ENCODE measurements at places on chromosomes 2 and 18.

DNA sequence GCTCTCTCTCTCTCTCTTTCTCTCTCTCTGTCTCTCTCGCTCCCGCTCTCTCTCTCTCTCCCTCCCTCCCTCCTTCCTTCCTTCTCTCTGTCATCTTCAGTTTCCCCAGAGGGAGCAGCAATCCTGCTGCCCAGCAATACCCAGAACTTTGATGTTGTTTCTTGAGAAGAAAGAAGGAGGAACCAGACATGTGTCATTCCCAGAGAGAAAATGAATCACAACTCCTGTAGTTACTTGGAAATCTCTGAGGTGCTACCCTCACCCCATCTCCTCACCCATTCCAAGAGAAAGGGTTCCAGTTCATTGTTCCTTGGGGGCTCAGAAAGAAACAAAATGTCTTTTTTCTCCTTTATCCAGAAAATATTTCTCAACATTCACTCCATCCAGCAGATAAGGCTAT, 449.1 kb downstream of the TNS1 start:
- no peak for DNase-seq

DNA sequence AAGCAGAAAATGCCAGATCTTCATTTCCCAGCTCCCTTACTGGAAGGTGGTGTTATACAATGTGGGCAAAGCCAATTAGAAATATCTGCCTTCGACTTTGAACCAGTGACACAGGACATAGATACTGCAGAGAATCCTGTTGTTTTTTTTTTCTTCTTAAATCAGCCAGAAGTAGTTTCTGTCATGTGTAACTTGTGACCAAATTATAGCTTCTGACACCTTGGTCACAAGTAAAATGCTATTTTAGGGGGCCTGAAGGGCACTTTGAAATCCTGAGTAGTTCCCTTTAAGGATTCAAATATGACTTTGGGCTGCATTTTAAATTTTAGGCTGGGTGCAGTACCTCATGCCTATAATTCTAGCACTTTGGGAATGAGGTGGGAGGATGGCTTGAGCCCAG, 89.0 kb upstream of the TLK1 start:
- no peak for DNase-seq

GRCh38 chr2:55846426-55846825, 77.2 kb downstream of the EFEMP1 start:
- no peak for DNase-seq

GRCh38 chr2:238427435-238428162, 872 bp downstream of the ASB1 start:
- DNase-seq = no peak

DNA sequence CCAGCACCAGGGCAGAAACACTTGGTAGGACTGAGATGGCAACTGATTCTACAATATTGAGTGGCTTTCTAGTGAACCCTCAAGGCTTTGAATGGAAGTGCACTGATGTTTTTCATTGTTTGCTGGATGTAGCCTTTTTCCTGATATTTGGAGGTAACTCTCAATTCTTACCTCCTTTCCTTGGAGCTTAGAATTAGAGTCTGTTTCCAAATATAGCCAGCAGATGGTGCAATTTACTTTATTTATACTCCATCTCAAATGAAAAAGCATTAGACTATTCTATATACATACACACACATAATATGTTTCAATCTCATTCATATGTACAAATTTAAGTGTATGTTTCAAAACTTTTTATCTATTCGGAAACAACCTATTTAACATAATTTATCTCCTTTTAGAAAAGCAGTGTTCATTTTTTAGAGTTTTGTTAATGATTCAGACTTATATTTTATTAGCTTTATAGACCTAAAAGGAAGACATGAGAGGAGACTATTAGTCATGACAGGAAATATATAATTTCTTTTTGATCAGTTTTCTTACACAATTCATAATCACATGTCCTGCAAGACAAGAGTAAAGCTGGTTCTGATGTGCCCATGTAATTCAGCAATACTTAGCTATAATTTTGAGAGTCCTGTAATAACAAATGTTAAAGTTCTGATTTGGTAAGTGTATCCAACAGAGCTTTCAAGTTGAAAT, 124.8 kb downstream of the NUP35 start:
- no peak for DNase-seq

DNA sequence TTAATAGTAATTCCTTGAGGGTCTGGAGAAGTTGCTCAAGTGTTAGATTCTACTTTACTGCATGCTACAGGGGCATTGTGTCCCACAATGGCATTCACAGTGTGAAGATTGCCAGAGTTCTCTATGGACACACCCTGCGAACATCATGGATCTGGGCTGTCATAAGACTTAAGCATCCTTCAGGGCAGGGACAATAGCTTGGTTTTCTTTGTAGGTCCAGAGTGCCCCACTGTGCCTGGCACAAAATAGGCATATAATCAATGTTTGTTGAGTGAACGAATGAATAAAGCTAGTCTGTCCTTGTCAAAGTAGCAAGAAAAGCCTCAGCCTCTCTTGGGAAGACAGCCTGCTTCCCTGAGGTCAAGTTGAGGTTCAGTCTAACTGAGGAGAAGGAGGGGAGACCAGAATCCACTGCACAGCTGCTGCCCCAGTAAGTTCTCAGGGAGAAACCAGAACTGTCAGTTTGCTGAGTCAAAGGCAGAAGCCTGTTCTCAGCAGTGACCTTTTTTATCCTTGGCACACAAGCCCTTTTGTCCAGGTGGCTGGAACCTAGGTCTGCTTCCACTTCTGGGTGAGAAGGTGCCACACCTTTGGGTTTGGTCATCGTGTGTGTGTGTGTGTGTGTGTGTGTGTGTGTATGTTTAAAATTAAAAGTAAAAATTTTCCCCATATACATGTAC, 15.0 kb downstream of the INPP4A start:
- DNase-seq = no peak

DNA sequence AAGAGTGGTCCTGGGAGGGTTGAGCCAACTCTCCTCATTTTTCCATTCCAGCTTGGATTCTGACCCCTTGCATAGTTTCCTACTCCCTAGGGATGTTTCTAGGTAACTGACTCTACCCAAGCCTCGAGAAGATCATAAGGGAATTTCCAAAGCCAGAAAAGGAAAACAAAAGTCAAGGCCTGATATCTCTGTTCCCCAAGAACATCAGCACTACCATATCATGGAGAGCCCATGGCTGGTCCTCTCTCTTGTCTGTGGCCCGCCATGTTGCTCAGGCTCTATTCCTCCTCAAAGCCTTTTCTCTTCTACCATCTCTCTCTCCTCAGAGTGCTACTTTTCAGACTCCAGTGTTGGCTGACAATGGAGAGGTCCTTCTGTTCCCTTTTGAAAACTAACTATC, 99.6 kb upstream of the KLF7 start:
- DNase-seq = no peak

- no peak for DNase-seq
Observed at GRCh38 chr2:189454009-189454408, 12.7 kb downstream of the WDR75 start.

DNA sequence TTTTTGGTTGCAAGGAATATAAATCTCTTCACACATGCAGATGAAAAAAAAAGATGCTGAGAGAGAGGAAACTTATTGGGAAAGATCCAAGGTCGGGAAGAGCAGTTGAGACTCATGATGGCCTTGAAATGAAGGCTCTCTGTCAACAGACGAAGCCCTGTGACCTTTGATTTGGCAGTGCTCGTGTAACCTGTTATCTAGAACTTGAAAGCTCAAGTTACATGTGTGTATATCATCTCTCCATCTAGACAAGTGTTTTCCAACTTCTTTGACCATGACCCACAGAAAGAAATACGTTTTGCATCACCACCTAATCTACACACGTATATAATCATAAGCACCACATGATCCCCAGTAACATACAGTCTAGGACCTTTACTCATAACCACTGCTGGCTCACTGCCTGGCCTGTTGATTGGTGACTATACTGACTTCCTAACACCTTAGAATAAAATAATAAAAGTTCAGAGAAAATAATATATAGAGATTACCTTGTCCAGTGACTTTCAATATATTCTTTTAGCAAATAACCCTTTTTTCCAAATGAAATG, 319.0 kb upstream of the PKDCC start:
- no peak for DNase-seq

DNA sequence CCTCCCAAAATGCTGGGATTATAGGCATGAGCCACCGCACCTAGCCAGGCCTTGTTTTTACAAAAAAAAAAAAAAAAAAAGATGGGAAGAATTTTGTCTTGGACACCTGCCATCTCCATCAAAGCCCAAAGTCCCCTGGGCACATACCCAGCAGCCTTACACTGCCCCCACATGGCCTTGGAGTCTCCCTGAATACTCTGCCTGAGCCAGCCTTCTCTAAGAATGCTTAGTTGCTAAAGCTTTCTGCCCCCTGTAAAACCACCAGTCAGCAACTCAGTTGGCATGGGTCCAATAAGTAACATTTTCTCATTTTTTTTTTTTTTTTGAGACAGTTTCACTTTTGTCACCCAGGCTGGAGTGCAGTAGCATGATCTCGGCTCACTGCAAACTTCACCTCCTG, 40.6 kb downstream of the SPC25 start:
- no peak for DNase-seq

DNA sequence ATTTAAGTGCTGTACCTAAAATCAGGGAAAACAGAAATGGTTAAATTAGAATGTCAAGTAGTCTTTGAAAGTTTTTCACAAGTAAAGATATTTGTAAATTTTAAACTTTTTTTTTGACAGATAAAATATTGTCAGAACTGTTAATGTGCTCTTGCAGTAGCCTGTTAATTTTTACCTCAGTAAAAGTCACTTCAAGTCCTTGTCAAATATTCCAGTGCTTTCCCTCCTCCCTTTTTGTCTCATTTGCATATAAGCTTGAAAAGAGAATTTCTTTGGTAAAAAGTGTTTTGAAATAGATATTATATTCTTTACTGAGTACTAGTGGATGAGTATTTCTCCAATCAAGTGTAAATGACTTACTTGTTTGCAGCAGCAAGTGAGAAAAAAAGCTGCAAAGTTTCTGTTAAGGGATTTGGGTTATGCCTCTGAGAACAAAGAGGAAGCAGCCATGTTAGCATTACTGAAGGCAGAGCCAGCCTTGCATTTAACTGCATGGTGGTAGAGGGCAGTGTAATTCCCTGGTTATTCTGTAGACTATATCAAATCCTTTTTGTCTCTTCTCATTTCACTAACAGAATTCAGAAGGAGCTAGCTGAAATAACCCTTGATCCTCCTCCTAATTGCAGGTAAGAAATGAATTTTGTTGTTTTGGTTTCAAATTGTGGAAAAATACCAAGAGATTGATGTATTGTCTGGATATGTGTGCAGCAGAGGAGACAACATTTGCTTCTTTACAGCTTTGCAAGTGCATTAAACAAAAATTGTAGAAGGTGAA, 3.2 kb downstream of the UBE2E3 start:
- no peak for DNase-seq

GRCh38 chr2:54879032-54879431, 155.6 kb downstream of the EML6 start:
- no peak for DNase-seq

- DNase-seq = no peak
Observed at GRCh38 chr2:67393237-67393636, 3.9 kb upstream of the ETAA1 start.

- DNase-seq = no peak
Observed at GRCh38 chr18:574149-574860, 5.9 kb upstream of the CETN1 start.

DNA sequence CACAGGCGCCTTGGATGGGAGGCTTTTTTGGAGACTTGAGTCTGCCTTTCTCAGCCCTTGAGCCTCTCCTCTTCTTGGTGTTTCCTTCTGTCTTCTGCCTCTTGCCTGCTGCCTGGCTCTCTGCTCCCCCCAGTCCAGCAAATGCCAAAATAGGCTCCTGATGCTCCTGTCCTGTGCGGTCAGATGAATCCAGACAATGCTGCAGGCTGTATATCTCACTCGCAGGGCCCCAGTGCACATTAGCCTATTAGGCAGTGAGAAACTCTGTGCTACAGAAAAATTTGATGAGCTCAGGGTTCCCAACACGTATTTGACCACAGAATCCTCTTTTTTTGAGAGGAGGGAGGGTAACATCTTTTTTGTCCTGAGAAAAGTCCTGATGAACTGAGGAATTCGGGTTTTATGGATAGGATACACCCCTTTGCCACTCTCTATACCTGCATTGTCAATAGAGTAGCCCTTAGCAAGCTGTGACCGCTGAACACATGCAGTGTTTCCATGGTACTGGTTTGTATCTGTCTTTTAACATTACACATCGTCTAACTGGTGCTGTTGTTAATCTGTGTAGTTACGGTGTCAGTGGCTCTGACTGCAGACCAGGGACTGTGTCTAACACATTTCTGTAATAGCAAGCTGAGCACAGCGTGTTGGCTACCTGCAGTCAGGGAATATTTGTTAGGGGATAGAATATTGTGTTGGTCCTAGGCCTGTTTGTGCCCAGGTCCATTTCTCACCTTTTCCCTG, 50.8 kb downstream of the FAM228A start:
- no peak for DNase-seq

DNA sequence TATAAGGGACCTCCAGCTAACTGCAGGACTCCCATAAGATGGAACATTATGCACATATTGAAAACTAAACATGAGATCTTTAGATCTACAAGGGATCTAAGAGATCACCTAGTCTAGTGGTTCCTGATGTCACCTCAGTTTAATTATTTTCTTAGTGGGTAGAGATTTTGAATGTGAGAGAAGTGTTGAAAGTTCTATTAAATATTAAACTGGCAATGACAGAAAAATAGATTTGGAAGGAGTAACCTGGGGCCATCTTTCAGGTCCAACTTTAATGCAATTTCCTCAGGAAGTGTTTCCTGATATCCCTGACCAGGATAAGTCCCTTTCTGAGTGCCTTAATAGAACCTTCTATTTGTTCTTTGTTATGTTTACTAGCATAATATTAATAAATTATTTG, 29.1 kb upstream of the CPS1 start:
- DNase-seq = no peak

GRCh38 chr18:45562567-45563479, 52.5 kb upstream of the SLC14A2 start:
- DNase-seq = no peak

GRCh38 chr18:76234676-76235060, 260.4 kb downstream of the ZNF516 start:
- DNase-seq = no peak

GRCh38 chr2:196681510-196681909, 42.0 kb downstream of the CCDC150 start:
- no peak for DNase-seq

DNA sequence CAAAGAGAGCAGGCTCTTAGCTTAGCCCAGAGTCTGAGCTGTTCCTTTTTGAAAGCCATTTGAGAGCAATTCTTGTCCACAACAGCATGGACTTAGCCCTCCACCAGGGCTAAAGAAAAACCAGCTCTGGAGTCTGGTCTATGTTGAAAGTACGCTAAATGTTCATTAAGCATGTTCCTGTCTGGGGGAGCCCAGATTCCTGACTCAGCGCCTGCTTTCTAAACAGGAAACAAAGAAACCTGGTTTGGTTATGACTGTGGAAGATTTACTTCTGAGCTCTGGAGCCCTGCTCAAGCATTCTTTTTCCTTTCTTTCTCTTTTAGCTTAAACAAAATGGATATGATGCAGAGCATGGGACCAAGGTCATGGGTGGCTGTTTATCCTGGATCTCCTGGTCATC, 279.8 kb downstream of the RBM43 start:
- no peak for DNase-seq
